ENCODE measurements at places on chromosomes 7 and 10. TPM values are rescaled to one million over a fixed set of nuclear protein-coding genes. Genes with fewer than 3 reads are reported as not detected.

Gene ERVW-1
- total RNA-seq = 0.25 TPM

Gene HABP2
- 1.3 TPM for total RNA-seq

Gene NPM3
- 18.1 TPM for total RNA-seq

Gene PRPS1L1
- total RNA-seq = not detected

Gene HMX2
- not detected for total RNA-seq

Gene OPN1SW
- not detected for total RNA-seq

Gene CAV2
- 214 TPM for total RNA-seq

Gene NT5C2
- 73.3 TPM for total RNA-seq

Gene NODAL
- not detected for total RNA-seq

Gene PNLIP
- total RNA-seq = not detected

Gene MBL2
- total RNA-seq = 0.06 TPM

DNA sequence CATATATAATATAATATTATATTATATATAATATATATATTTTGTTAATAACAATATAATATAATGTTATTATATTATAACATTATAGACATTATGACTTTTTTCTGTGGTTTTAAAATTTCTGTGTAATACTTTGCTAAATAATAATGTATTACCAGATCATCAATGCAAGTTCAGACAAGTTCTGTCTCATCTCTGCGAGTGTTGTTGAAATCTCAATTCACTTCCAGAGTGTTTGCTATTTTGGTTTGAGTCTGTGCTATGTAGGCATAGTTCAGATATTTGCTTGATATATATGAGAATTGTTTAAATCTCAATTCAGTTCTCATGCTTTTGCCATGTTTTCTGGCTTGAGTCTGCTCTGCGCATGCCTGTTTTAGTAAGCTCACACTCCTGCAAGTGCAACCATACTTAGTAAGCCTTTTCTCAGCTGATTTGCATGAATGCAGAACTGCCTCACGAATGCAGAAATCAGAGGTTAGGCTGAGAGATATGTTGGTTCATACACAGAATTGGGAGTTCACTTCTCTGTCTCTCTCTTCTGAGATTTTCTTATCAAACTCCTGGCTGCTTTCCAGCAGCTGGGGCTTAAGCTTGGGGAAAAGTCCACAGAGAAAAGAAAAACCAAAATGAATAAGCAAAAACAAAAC lies 830.2 kb upstream of the SORCS1 start:
- DNase-seq = no peak

DNA sequence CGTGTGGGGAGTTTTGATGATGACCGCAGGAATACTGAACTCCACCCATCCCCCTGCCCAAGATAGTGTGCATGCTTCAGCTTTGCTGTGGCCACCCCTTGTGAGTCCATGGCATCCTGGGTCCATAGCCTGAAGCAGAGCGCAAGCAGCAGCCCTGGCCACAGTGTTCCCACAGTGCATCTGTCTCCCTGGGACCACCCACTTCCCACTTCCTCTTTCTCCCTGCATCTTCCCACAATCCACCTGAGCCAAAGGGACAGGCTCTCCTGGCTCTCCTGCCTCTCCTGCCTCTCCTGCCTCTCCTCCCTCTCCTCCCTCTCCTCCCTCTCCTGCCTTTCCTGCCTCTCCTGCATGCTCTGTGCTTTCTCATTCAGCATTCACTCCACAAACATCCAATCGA lies 150.7 kb downstream of the PAXIP1 start:
- DNase-seq = no peak

DNA sequence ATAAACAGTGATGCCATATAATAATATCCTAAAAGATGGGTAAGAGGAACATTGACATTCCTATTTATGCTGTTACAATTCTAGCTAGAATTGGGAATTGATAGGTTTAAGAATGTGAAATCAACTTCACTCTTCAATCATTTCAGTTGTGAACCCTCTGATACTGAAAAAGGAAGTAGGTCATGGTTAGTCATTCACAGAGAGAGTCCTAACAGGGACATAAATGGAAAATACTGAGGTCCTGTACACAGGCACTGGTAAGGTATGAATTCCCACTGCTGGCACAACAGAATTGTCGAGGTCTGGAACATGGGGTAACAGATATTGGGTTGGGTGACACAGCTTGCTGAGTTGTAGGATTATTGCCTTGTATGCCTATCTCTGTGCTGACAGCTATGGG lies 289.4 kb upstream of the LRRN3 start:
- DNase-seq = no peak

DNA sequence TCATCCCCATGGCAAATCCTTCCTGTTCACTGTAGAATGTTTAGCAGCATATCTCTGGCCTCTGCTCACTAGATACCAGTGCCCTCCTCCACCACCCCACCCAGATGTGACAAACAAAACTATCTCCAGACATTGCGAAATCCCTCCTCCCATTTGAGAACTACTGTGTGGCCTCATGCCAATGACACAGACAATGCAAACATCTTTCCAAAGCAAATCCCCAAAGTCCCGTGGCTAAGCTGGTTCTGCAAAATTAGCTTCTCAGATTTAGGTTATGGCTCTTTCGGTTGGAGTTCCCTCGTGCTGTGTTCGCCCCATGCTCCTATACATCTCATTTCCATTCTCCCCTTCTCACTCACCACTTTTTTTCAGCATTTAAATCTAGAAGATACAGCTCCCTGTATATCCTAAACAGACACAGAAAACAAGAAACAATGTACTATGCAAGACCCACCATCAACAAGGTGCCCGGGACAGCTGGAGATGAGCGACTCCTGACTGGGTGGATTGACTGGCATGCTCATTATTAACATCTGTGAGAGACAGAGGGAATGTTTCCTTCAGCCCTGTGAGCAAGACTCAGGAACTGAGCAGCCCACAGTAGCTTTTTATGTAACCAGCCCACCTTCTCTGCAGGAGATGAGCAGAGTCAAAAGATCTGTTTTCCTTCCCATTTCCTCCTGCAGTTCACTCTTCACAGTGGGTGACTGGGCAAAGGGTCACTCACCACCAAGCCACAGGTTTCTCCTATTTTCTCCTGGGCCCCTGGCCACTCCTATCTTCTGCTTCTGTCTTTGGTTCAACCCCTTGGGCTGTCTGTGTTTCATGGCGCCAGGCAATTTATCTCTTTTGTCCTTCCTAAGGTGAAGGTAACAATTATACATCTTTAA lies 225.7 kb upstream of the AOAH start:
- peak; percentile 20 for DNase-seq

DNA sequence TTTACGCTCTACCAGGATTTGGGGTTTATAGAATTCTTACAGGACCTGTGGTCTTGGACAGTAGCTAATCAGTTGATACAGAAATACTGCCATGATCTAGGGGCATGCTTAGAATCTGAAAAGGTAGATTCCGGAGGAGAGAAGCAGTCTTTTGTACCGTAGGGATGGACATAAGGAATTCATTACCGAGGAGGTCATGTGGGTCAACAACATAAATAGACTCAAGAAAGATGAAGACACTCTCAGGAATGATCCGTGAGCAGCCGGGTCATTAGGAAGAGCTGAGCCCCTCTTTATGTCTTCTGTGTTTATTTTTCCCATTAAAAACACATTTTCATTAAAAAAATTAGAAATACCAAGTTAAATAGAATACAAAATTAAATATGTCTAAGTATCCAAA lies 160.1 kb upstream of the TNS3 start:
- DNase-seq = no peak

- no peak for DNase-seq
Measured at GRCh38 chr10:87849001-87849400, 14.3 kb downstream of the KLLN start.

DNA sequence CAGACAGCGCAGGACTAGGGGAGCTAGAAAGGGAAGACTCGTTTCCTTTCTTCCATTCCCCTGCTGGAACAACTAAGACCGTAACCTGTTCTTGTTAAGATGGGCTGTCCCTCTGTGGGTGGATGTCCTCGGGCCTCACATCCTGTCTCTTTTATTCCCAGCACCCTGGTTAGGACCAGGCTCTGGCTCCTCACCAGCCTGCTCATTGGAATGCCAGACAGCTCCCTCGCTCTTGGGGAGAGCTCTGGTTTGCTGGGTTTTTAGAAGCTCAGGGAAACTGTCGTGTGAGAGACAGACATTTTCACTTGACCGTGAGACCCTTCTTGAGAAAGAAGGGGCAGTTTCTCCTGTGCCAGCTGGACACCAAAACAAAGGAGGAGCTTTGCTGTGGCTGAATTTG lies 58.1 kb upstream of the HABP2 start:
- DNase-seq = no peak

GRCh38 chr7:118184565-118184940 lies 589 bp downstream of the LSM8 start:
- peak; percentile 58 for DNase-seq

DNA sequence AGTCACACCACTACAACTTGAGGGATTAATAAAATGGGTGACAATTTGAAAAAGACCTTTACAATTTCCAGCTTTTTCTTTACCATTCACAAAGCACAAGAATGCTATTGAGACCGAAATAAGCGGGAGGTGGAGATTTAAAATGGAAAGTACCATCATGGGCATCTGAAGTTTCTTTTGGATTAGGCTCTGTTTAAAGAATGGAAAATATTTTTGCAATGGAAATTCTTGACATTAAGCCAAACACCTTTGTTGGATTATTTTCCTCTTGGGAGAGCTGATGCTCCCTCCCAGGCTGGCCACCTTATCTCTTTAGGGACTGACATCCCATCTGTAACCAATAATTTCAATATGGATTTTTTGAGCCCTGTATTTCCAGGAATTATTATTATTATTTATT lies 62.5 kb downstream of the BPGM start:
- no peak for DNase-seq

DNA sequence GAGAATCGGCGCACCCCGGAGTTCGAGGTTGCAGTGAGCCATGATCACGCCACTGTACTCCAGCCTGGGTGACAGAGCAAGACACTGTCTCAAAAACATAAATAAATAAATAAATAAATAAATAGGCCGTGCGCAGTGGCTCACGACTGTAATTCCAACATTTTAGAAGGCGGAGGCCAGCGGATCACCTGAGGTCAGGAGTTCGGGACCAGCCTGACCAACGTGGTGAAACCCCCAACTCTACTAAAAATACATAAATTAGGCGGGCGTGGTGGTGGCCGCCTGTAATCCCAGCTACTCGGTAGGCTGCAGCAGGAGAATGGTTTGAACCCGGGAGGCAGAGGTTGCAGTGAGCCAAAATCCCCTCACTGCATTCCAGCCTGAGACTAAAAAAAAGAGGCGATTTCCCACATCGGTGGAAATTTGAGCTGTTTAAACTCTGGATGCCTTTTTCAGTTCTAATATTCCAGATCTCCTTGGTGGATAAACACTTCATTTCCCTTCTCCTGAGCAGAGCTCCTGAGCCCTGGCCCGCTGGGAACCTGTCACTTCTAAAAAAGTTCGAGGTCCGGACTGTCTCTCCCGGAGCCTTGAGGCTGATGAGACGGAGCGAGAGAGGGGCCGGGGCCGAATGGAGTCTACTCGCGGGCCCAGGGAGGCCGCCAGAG lies 2.0 kb upstream of the NFKB2 start:
- DNase-seq = no peak

- no peak for DNase-seq
Measured at GRCh38 chr10:62063795-62064472, 162.4 kb downstream of the ARID5B start.

DNA sequence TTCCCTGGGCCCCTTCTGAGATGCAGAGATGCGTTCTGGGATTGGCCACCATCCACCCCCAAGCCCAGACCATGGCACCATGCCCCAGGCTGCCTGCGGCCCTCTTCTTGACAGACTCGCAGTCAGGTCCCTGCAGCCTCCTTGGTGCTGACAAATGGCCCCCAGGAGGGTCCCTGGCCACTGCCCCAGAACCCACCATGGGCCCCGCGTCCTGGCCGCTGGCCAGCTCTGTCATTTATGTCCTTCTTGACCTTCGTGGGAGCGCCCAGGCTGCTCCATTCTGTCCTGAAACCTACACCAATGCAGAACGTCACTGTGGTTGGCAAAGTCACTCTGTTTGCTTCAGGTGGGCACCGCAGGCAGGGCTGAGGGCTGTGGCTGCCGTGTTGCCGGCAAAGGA lies 39.5 kb upstream of the SLC29A4 start:
- no peak for DNase-seq

DNA sequence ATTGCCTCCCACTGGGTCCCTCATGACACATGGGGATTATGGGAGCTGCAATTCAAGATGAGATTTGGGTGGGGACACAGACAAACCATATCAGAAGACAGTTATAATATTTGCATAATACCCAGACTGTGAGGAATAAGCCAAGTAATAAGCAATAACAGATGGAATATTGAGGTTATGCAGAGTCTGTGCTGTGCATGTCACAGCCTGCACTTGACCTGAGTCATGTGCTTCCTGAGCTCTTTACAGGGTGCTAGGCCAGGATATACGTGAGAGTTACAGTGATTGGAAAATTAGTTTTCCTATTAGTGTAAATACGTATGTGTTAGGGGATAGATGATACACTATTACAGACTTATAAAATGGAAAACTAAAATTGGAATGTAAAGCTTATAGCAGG lies 288.7 kb downstream of the SDK1 start:
- DNase-seq = no peak

GRCh38 chr7:133339772-133340171 lies 86.9 kb downstream of the EXOC4 start:
- no peak for DNase-seq

DNA sequence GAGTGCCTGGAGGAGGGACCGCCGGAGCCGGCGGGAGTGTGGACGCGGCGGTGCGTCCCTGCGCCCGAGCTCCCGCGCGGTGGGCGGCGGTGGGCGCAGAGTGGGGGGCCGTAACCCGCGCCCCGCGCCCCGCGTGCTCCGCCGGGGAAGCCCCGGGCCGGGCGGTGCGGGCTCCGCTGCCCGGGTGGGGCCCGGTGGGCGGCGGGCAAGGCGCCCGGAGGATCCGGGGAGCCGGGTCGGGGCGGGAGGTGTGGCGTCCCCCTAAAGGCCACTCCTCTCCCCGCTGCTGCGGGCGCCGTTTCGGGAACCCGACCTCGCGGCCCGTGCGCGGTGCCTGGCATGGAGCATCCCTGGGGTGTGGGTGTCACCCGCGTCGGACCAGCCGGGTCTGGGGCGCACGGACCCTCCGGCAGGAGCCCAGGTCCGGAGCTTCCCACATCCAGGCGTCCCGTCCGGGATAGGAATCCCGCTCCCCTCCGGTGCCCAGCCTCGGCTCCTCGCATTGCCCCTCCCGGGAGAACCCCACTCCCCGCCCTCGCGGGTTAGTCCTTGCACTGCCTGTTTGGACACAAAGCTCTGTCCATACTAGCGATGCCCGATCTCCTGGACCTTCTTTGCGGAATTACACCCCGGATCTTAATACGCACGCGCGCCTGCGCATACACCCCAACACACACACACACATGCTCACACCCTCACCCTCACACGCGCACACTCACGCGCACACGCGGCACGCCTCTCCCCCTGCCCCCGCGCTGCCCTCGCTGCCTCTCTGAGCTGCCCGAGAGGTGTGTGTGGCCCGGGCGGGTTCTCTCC lies 723 bp downstream of the MTURN start:
- DNase-seq = peak; percentile 81

DNA sequence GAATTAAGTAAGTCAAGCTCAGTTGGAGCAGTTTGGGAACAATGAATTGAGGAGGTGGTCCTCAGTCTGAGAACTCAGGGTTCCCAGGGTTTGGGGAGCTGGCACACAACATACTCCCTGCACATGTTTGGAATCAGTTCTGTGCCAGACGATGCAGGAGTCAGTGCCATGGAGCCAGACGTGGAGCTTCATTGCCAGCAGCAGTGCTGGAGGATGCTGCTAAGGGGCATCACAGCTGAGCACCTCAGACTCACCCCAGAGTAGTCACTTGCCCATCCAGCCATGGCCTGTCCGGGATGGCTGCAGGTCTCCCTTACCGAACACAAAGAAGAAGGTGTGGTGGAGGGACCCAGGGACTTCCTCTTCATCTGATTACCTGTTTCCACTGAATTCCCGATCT lies 7.9 kb downstream of the GIMAP5 start:
- no peak for DNase-seq

Measured in lung (tissue), 17 donors.